ENCODE measurements at places on chromosomes 2 and 18.

- no peak for DNase-seq
These were observed 41.1 kb downstream of the TMEM37 start for GRCh38 chr2:119472749-119473148.

- no peak for DNase-seq
These were observed 15.3 kb downstream of the TET3 start for GRCh38 chr2:73999881-74000597.

- DNase-seq, result no peak
These were observed 103.4 kb upstream of the CWC22 start for GRCh38 chr2:180110469-180110868.

- peak; percentile 18 for DNase-seq
These were observed 744.0 kb downstream of the ADCYAP1 start for GRCh38 chr18:1648712-1649111.
